Left lung (tissue), 14 donors: ENCODE measurements at places on chromosomes 2 and 18. TPM values are rescaled to one million over a fixed set of nuclear protein-coding genes. Genes with fewer than 3 reads are reported as not detected.

Gene KCNE4
- total RNA-seq, result 5.9 TPM

GRCh38 chr2:156625360-156626170 lies 189.4 kb downstream of the GPD2 start:
- DNase-seq, result no peak

GRCh38 chr18:78984941-78985784 lies 5.5 kb downstream of the SALL3 start:
- DNase-seq, result no peak

GRCh38 chr2:43803113-43803512 lies 29.3 kb downstream of the DYNC2LI1 start:
- DNase-seq, result no peak

Gene RFX8
- 0.41 TPM for total RNA-seq

Gene MYOM1
- total RNA-seq, result 1.5 TPM

GRCh38 chr18:36649205-36649604 lies 179.6 kb downstream of the TPGS2 start:
- DNase-seq, result no peak

Gene GAREM1
- 10.3 TPM for total RNA-seq

DNA sequence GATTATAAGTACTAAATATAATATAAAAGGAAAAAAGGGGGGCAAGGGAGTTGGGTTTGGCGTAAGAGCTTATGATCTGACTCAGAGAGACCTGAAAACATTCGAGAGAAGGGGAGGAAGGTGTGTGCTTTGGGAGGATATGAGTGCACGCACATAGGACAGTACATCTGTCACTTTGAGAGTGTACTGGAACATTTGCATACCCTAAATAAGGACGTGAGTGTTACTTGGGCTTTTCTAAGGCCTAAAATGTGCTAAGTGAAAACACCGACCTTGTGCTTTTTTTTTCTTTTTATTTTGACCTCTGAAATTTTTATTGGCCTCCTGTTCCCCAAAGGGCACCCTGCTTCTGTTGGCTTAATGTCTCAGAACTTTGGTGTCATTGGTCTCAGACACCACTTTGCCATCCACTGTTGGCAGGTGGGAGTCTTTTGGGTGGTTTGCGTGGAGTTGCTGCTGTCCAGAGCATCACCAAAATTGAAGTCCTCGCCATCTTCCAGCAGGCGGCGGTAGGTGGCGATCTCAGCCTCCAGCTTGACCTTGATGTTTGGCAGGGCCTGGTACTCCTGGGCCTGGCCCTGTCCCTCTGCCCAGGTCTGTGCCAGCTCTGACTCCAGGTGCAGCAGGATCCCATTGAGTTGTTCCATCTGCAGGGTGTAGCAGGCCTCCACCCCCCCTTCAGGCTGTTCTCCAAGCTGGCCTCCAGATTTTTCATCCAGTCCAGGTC lies 57.7 kb downstream of the CD28 start:
- no peak for DNase-seq

Gene DPP10
- total RNA-seq, result 0.68 TPM

- DNase-seq, result no peak
Observed at GRCh38 chr2:226694586-226695284, 104.9 kb downstream of the IRS1 start.

GRCh38 chr18:78006006-78006773 lies 756.5 kb downstream of the GALR1 start:
- no peak for DNase-seq

DNA sequence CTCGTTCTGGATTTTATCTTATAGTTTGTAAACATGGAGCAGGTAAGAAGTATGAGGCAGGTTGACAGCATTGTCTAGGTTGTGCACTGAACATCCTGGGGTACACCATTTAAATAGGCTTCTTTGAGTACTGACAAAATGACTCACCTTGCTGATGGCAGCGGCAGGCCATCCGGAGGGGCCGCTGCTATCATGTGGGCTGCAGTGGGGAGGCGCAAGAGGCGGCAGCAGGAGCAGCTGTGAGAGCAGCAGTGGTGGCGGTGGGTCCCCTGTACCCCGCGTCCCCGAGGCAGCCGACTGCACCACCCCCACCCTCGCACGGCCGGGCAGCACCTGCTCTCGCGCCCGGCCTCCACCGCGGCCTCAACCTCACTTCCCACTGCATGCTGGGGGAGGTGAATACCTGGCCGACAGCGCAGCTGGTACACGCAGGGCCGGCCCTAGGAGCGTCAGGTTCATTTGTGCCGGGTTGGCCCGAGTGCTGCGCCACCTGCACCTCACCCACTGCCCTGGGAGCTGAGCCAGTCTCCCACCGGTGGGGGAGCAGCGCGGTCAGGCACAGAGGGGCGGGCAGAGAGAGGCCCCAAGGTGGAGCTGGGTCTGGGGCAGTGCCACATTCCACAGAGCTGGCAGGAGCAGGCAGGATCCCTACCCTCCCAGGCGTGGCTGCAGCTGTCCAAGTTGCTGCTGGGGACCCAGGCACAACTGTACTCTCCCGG lies 154.5 kb upstream of the RBMS1 start:
- no peak for DNase-seq

- DNase-seq, result peak; percentile 67
Observed at GRCh38 chr2:217942731-217943335, 60.0 kb downstream of the TNS1 start.

Gene BIN1
- 32.0 TPM for total RNA-seq

Gene NIF3L1
- 26.2 TPM for total RNA-seq

- no peak for DNase-seq
Observed at GRCh38 chr2:240795916-240796510, 24.0 kb downstream of the KIF1A start.
